Right lung (tissue), 10 donors: ENCODE measurements at places on chromosomes 4 and X. TPM values are rescaled to one million over a fixed set of nuclear protein-coding genes. Genes with fewer than 3 reads are reported as not detected.

LRCH2 gene
- 13.6 TPM for polyA plus RNA-seq

TCEAL5 gene
- 2.0 TPM for polyA plus RNA-seq

DNA sequence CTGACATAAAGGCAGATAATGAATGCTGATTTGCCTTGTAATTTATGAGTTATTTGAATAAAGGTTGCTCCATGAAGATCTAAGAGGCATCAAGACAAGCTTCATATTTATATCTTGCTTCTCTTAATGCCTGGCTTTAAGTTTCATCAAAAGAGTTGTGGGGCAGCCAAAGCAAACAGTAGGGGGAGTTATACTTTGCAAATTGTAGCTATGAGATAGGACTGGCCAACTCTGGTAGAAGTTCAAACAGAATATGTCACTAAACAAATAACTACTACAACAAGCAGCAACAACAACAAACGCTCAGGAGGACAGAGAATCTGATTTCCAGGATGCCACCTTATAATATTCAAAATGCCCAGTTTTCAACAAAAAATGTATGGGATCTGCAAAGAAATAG is 69.1 kb upstream of the PLAC1 start:
- no peak for DNase-seq

GRCh38 chrX:86194758-86195157 is 46.5 kb downstream of the DACH2 start:
- DNase-seq = no peak
